ENCODE measurements at places on chromosomes 3 and 15.
A peak's percentile ranks its signal among the peaks of the same experiment; 100 is the strongest.

DNA sequence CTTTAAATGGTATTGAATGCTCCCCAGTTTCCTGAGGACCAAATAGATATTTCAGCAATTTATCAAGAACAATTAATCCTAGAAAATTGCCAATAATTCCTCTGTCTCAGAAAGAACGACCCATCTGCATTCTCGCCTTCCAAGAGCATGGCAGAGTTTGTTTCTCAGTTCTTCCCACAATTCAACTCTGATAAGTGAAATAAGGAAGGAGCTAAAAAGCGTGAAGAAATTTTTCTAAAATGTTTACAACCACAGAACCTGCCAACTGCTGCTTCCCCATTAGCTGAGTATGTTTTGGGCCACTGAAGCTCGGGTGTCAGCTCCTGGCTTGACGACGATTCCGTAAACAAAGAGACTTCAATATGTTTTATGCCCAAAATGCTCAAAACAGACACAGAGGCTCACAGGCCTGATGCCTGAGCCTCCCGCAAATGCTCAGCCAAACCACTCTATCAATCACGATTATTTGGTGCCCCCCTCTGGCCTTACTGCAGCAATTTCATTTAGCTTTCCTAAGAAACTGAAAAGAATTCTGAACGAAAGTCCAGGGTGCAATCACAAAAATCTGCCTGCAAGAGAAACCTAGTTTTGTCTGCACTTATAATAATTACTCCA, 259.2 kb upstream of the CCDC54 start:
- DNase-seq, result peak; percentile 66

DNA sequence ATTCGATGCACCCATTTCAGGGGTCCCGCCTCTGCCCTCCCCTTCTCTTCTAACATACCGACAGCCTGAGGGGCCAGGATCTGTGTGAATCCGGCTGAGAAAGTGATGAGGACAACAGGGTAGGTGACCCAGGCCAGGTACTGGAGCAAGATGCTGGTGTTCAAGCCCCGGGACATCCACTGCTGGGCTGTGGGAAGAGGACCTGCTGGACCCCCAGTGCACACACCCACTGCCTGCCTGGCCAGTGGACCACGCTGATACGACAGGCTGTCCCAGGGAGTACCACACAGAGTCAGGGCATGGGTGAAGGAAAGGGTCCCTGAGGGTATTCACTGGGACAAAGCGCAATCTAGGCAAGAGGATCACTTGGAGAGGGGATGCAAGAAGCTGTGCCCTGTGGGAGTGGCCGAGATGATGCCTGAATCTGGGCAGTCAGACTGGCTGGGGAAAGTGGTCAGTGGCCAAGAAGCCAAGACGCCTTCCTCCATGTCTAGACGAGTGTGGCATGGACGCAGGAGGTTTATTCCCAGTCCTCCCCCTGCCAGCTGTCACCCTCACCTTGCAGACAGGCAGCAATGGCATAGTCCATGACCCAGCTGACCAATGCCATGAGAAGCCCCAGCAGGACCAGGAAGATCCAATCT, 3.2 kb downstream of the CLCN2 start:
- no peak for DNase-seq

GRCh38 chr3:3127432-3128010, 781 bp downstream of the TRNT1 start:
- DNase-seq, result peak; percentile 40

DNA sequence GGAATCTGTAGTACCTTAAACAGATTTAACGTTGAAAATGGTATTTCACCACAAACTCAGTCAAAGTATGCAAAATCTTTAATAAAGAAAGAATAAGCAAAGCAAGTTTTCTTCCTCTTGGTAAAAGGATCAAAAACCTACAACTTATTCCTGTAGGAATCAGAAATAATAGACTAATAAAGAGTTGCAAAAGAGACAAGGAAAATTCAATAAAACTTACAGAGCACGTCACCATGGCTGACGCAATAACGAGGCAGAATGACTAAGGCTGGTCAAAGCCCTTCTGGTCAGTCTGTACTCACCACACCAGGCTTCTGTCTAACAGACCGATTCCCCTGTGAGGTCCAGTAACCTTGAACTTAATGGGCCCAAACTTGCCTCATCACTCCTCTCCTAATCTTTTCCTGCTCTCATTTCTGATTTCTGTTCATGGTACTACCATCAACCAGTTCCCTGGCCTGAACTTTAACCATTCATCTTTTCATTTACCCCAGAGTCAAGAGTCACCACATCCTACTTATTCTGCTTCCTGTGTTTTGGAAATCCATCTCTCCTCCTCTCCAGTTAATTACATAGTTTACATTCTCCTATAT, 5.0 kb downstream of the MASP1 start:
- no peak for DNase-seq

- no peak for DNase-seq
Observed at GRCh38 chr3:264394-265156, 68.0 kb downstream of the CHL1 start.

DNA sequence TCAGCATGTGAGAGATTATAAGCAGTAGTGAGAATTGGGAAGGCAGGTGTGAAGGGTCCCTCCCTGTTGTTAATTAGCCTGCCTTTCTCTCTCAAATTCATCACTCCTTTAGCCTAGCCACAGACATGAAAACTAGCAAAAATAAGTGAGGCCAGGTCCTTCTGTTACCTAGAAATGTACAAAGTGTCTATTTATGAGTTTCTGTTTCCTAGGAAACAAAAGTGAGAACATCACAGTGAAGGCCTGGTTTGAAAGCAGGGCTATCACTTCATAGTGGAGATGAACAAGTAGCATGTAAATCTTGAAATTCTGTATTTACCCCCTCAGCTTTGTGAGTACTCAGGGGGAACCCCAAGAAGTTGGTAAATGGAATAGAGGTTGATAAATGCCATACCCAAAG, 78.2 kb upstream of the UMPS start:
- DNase-seq, result no peak

GRCh38 chr3:123291404-123291803, 89.7 kb downstream of the SEC22A start:
- DNase-seq, result no peak

DNA sequence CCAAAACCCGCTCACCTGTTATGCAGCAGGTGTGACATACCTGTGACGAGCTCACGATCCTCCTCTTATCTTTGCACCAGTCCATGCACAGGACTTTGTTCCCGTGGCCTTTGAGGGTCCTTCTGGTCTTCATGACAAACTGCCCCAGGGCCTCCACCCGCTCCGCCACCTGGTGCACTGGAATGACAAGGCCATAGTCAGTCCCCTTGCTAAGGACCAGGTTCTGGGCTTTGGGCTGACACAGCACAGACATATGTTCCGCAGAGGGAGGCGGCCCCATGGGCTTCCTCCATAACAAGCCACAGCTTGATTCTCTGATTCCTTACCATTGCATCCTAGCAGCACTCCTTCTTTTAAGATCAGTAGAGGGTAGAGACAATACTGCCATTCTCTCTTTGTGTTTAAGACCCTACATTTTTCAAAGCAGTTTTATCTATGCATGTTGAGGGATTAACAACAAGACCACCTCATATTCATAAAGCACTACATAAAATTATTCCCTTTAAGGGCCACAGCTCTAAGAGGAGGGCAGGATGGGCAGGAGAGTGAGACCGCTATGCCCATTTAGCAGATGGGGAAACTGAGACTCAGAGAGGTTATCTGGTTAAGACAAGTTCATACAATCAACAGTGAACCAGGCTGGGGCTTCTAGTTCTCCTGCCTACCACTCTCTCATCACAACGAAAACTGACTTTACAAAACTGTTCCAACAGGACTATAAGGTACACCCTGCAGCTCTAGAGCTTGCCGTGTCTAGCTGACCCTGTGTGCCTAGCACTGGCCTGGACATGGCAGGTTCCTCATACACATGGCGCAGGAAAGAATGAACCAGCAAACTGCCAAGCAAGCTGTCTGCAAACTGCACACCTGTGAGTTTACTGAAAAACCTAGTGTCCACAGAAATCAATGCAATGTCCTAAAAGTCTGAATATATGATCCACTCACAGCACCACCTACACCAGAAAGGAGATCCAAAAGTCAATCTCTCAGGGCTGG, 37.0 kb downstream of the GNB5 start:
- no peak for DNase-seq

- no peak for DNase-seq
Observed at GRCh38 chr3:15341030-15341726, 8.8 kb upstream of the SH3BP5 start.

GRCh38 chr3:81602781-81603180, 158.7 kb downstream of the GBE1 start:
- DNase-seq, result no peak

DNA sequence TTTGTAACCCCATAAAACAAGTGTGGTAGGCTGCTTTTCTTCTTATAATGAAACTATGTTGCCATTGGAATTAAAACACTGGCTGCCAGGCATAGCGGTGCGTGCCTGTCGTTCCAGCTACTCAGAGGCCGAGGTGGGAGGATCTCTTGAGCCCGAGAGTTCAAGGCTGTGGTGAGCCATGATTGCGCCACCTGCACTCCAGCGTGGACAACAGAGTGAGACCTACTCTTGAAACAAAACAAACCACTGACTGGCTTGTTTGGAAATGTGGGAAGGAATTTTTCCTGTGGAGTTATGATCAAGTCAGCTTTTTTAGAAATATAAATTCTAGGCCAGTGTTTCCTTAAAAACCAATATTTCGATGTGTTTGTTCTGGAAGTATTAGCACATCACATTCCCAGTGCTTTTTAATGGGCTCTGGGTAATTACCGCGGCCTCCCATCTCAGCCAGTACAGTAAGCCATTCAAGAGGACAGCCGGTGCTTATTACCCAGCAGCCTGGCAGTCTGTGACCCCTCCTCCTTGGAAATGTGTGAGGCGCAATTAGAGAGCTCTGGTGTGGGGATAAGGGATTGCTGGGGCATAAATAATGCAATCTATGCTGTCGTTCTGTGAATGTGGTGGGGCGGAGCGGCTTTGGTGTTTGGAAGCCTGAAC, 58.3 kb upstream of the TRAK1 start:
- peak; percentile 93 for DNase-seq

DNA sequence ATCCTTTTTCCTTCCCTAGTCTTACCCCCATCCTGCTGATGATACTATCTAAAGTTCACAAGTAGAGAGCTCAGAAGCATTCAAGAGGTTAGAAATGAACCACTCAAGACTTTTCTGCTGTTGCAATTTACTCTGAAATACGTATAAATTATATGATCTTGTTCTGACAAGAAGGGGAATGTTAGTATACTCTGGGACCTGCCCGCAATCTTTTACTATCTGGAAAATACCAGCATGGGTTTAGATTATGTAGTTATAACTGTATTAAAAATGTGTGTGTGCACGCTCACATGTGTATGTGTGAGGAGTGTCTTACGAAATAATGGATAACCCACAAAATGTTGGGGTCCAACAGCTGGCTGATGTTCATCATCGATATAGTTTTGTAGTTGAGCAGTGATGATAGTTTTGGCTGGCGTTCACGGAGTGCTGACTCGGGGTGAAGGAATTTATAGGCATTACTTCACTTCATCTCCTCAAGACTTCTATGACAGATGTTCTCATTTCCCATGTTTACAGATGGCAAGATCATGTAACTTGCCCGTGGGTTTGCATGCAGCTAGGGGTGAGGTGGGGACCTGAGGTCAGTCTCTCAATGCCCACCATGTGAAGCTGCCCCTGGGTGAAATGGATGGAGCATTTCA, 297.5 kb upstream of the LYSMD4 start:
- no peak for DNase-seq

DNA sequence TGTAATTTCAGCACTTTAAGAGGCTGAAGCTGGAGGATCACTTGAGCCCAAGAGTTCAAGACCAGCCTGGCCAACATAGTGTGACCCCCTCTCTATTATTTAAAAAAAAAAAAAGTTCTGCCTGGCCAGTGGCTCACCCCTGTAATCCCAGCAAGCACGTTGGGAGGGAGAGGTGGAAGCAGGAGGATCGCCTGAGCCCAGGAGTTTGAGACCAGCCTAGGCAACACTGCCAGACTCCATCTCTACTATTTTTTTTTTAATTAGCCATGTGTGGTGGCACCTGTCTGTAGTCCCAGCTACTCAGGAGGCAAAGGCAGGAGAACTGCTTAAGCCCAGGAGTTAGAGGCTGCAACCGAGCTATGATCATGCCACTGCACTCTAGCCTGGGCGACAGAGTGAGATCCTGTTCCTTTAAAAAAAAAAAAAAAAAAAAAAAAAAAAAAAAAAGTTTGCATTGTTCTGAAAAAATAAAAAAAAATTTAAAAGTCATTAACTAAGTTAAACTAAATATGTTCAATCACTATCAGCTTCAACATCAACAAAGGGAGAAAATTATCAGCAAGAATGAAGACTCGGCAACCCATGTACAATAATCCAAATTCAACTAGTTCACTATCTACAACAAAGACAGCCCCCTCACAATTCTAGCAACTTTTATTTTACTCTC, 1.9 kb downstream of the RAF1 start:
- no peak for DNase-seq

All from NCI-H1417 (cell line).